Muscle of arm (tissue), 14 donors: ENCODE measurements at places on chromosomes 5 and 9.
A peak's percentile ranks its signal among the peaks of the same experiment; 100 is the strongest.

DNA sequence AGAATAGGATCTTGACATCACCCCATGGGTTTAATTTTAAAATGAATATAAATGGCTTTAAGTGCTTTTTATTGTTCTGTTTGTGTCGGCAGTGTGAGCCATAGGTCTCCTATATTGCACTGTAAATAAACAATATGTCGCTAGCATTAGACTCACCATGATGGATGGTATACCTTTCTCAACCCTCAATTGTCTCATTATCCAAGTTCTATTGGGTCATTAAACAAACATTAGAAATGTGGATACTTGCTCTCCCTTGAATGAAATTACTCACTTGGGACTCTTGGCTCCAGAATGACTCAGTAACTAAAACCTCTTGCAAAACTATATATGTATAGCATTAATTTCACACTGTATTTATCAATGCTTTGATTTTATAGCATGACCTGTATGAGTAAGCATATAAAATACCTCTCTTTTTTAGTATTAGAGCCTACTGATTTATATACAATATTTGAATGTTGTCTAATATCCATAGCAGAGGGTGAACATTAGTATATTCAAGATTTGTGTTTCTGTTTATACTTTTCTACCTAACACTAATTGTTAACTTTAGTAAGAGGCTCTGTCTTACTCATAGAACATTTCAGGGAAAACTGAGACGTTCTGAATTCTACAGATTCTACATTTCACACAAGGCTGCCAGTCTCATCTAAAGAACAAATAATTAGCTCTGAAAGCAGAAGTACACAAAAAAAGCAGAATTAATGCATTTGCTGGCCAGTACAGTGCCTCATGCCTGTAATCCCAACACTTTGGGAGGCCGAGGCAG is 303.8 kb upstream of the PRR16 start:
- DNase-seq = no peak

DNA sequence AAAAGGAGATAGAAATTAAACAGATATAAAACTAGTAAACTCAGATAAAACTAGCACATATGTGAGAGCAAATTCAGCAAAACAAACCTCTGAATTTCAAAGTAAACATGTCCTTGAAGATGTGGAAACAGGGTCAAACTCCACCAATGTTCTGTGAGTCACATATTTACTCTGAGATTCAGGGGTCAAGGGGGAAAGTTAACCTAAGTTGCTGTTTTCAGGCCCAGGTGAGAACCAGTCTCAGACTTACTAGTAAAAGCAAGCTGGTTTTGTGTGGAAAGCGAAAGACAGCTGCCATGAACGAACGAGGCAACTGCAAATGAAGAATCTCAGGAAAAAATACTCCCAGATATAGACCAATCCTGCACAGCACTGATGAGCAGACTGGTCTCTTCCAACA is 29.0 kb downstream of the PSMB7 start:
- no peak for DNase-seq

- DNase-seq = peak; percentile 40
Measured at GRCh38 chr5:32202394-32202793, 28.3 kb upstream of the GOLPH3 start.

DNA sequence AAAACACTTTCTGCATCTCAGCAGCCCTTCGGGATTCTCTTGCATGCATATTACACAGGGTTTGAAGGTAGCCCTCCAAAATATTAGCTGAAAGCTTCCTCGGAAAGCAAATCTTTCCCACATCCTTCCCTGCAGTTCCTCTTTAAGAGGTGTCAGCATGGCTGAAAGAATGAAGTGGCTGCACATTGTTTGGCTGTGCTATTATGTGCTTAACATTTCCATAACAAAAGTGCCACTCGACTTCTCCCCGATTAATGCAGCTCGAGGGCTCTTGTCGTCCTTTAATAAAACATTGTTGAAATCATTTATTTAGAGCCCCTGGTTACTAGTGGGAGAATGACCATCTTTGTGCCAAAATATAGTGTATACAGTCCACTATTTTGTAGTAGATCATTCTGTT is 6.5 kb downstream of the GAS1 start:
- DNase-seq = no peak

DNA sequence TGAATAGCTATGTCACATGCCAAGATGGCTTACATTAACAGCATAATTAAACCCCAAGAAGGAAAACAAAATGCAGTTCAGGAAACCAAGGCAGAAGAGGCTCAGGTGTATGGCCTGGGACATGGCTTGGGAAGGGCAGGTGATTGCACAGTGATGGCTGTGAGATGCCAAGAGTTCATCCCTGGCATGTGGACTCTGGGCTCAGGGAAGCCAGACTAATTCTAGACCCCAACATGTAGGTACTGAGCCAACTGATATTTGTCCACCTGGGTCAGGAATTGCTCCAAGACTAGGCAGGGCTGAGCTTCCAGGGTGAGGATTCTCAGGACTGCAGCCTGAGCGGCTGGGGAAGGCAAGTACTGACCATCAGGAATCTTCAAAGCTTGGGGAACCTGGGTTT is 218.4 kb upstream of the PIK3R1 start:
- DNase-seq = no peak

GRCh38 chr5:126497506-126497905 is 74.3 kb downstream of the GRAMD2B start:
- DNase-seq = no peak

GRCh38 chr9:21096901-21097255 is 19.1 kb upstream of the IFNB1 start:
- DNase-seq = no peak

DNA sequence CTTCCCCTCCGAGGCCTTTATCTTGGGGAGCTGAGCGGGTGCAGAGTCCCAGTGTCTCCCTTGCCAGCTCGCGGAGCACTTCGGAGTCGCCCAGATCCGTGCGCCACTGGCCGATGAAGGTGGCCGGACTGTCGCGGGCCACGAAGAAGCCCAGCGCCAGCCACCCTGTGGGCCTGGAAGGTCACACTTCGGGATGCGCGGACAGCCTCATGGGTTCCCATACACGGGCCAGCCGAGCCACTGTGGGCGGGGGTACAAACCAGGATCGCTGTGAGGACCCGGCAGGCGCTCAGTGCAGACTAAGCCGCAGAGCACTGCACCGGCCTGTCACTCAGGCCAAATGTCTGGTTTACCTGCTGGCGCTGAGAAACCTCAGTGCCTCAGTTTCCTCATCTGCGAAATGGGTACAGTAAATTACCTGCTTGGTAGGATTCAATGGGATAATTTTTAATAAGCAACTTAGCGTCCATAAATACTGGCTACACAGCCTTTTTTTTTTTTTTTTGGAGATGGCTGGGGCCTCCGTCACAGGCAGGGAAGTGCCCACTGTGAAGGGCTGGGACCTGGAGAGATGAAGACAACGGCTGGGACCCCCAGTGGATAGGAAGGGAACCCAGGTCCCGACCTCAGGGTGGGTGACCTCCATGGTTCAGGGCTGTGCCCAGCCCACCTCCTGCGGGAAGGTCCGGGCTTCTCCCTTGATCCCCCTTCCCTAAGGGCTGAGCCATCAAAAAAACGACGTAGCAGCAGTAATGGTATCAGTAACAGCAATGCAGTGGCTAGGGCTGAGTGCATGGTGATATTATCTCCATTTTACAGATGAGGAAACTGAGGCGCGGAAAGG is 38.7 kb upstream of the CTSV start:
- DNase-seq = no peak

GRCh38 chr5:82809420-82810143 is 267.6 kb downstream of the TMEM167A start:
- DNase-seq = no peak

- DNase-seq = no peak
Measured at GRCh38 chr5:172594867-172595466, 46.1 kb upstream of the NEURL1B start.

- no peak for DNase-seq
Measured at GRCh38 chr5:76125888-76126287, 42.7 kb downstream of the SV2C start.

DNA sequence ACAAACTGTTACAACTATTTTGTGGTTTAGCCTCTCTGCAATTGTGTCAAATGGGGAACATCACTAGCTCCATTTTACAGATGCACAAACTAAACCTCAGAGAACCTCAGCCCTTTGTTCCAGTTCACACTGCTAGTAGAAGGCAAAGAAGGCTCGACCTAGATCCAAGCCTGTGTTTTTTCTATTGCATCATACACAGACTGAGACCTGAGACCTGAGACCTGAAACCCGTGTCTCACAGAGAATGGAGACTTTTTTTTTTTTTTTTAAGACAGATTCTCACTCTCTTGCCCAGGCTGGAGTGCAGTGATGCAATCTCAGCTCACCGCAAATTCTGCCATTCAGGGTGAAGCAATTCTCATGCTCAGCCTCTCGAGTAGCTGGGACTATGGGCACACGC is 120.8 kb downstream of the GALNT10 start:
- DNase-seq = no peak

GRCh38 chr9:38016375-38017135 is 52.5 kb downstream of the SHB start:
- no peak for DNase-seq

GRCh38 chr9:114085387-114085789 is 7.3 kb upstream of the AMBP start:
- DNase-seq = no peak

GRCh38 chr9:2876726-2877125 is 32.8 kb upstream of the PUM3 start:
- no peak for DNase-seq

DNA sequence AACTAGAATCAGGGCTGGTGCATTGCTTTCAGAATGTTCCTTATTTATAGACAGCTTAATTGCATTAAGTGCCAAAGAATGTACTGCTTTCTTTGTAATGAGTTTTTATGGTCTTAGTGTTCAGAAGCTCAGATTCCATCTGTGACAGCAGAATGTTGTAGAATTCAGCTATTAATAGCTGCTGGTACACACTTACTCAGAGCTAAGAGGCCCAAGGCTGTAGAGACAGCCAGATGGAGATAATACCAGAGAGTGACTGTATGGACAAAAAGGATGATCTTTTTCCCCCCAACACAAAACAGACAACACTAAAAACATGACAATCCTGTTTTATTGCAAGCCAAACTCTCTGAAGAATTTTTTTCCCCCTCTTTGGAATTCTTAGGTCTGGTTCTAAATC is 50.2 kb downstream of the PPP2R2B start:
- DNase-seq = no peak

DNA sequence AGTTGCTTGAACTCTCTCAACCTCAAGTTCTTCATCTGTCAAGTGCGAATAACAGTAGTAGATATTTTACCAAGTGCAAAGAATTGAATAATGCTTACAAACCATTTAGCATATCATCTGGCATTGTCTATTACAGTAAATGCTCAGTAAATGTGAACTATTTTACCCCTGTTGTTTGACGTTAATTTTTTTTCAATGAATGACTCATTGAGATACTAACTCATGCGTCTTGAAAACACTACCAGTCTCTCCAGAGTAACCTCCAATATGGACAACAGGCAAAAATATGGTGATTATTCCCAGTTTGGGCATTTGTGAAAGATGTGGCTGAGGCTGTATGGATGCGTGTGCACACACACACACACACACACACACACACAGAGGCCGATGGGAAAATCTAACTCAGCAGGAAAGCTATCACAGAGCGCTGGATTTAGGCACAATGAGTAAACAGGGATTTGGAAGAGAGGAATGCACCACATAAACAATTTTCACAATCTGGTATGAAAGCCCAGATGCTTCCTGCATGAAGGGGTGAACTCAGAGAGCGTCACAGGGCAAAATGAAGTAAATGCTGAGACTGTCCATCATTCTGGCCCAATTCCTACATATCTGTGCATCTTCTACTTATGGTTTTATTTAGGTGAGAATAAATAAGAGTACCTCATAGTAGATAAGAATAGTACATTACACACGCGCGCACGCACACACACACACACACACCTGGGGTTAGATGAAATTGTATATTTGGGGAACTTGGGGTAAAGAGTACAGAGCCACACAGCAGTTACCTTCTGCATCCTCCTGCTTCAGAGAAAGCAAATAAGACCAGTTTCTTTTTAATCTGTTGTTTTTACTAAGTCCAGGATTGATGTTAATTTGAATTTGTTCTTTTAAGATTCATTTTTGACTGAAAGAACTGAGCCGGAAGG is 128.7 kb downstream of the PALM2AKAP2 start:
- no peak for DNase-seq

DNA sequence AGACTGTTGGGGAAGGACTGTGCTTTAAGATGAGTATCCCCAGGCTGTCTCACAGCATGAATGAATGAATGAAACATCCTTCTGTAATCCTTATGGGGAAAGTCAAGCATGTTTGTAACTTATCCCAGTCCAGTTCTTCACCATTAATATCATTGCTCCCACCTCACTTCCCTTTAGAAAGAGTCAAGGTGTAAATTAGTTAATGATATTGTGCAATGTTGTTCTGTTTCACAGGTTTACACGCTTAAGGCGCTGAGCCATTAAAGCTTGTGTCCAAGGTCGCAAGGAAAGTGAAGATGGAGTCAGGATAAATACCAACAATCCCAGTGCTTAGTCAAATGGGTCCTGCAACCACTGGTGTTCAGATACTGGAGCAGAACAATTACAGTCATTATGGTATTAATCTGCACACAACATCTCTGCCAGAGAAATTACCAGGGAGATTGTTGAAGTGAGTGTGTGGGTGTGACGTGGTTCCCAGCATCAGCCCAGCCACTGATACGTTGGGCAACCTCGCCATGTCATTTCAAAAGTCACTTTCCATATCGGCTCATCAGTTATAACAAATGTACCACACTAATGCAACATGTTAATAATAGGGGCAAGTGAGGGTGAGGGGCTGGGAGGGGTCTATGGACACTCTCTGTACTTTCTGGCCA is 1.5 kb upstream of the MYO10 start:
- no peak for DNase-seq

DNA sequence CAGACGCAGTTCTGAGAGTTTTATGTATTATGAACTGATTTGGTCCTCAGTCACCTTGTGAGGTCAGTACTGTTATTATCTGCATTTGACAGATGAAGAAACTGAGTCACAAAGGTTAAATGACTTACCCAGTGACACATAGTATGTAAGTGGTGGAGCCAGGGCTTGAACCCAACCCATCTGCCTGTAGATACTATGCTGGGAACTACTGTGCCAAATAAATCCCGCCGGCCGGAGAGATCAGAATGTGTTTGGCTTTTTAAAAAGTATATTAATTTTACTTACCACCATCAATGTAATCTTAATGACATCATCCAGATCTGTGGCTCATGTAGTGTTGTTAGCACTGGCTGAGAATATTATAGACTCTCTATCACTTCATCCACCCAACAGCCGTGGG is 80.8 kb downstream of the ZNF618 start:
- DNase-seq = no peak

- peak; percentile 0 for DNase-seq
Measured at GRCh38 chr5:62547945-62548630, 30.5 kb upstream of the LRRC70 start.

- no peak for DNase-seq
Measured at GRCh38 chr5:68255305-68256120, 40.0 kb downstream of the PIK3R1 start.
